Stimulated activated CD8-positive, alpha-beta memory T cell treated with anti-CD3 and anti-CD28 coated beads, Interleukin-2, amount 100 ng/mL, for 48 hours (primary cell): ENCODE measurements at places on chromosomes 6 and 20.

DNA sequence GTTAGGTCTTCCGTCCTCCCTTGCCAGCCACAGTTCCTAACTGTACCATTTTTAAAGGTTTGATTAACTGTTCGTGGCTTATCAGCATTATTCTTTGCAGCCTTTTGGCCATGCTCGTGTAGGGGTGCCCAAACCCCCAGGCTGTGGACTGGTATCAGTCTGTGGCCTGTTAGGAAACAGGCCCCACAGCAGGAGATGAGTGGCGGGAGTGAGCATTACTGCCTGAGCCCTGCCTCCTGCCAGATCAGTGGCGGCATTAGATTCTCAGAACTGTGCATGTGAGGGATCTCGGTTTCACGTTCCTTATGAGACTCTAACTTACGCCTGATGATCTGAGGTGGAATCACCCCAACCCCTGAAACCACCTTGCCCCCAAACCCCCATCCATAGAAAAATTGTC lies 79.3 kb downstream of the TBC1D7 start:
- DNase-seq = no peak

- DNase-seq = no peak
Measured at GRCh38 chr6:157302736-157303135, 20.6 kb downstream of the TMEM242 start.

DNA sequence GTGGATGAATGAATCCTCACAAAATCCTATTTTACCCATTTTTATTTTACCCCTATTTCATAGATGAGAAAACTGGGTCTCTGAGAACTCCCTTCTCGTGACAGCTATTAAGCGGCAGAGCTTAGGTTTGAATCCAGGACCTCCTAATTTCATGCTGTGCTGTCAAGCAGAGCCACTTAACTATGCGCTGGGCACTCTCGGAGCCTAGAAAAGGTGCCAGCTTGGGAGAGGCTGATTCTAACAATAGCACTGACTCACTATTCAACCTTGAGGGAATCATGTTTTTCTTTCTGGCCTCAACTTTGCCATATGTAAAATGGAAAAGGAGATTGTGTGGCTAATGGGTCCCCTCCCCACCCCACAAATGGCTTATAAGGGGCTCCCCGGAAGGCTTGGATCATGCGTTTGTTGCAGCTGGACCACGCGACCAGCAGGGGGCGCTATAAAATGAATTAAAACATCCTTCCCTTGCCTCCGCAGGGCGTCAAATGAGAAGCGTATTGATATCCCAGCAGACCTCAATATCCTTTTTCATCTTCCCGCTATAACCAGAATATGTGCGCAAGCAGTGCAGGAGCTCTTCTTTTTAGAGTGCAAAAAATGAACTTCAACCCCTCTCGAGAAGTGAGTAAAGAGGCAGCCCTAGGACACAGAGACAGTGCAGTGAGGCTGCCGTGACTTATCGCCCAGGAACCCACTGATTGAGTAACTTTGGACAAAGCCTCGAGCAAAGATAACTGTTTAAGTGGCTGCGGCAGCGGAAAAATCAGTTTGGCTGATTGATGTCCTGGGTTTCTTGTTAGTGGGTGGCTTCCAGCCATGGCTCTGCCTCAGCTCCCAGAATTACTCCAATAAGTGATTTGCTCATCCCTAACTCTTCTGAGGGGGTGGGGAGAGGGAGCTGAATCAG lies 12.8 kb upstream of the PDYN start:
- peak; percentile 3 for DNase-seq

DNA sequence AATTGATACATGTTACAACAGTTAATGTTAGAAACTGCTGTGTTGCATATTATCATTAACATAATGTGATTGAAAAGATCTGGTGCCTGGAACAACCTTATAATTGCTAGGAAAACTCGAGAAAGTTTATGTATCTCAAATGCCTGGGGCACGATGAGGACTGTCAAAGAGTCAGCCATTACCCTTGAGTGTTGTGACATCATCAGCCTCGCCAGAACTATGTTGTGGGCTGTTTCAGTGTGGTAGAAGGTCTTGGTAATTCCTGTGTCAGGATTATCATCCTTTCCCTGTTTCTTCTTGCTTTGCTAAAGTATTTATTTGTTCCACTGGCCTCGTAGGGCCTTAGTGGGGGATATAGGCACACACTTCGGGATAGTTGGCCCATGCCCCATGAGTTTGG lies 185.1 kb downstream of the DTNBP1 start:
- DNase-seq = no peak

DNA sequence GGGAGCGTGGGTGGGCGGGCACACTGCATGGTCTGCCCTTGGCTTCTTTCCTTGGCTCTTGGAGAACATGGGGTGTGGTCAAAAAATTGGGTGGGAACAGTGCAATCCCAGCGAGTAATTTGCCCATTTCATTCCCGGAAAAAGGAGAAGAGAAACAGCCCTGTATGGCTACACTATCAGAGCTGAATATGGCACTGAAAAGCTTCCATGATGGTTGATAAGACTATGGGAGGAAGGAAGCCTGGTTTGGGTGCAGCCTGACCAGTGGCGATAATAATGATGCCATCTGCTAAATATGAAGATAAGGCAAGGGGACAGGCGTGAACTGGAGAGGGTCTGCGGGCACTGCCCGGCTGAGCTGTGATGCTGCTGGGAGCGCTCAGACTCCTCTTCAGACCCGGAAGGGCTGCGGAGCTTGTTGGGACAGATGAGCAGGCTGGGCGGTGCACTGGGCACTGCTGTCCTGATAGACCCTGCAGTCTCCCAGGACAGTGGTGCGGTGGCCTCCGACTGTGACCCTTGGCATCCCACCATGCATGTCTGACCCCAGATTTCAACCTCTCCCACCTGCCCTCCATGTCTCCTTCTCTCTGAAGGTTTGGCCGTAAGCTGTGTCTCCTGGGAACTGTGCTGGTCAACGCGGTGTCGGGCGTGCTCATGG lies 10.2 kb downstream of the SLC22A1 start:
- no peak for DNase-seq
